Activated CD4-positive, alpha-beta T cell treated with anti-CD3 and anti-CD28 coated beads, Interleukin-2, amount 10 ng/mL, durations not matched to agents 7 days and 5 days (primary cell): ENCODE measurements at places on chromosomes 11 and 22. TPM values are rescaled to one million over a fixed set of nuclear protein-coding genes. Genes with fewer than 3 reads are reported as not detected.

DNA sequence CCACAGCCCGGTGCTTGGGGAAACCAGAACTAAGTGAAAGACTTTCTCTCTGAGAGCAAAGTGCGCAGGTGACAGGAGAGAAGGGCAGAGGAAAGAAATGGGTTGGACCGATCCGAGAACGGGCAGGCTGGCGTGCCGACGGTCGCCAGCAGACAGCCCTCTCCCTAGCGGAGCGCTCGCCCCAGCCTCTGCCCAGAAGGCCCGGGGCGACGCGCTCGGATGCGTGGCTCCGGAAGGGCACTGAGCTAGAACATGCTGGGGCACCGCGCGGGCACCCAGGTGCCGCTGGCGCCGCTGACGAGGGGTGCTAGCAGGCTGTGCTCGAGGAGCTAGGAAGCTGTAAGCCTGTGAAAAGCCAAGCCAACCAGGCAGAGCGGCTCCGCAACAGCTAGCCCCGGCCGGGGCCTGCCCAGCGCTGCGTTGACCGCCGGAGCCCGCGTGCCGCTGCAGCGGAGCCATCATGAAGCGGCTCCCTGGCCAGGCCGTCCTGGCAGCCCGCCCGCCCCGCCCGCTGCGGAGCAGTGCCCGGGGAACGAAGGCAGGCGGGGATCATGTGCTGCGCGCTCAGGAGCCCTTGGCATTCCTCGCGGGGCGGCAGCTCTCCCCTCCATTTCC is 22.1 kb upstream of the RRAS2 start:
- DNase-seq = peak; percentile 46

GRCh38 chr11:58742140-58742539 is 10.4 kb upstream of the GLYAT start:
- no peak for DNase-seq

GRCh38 chr11:35082321-35083180 is 56.4 kb upstream of the CD44 start:
- DNase-seq = peak; percentile 95

GRCh38 chr11:116272181-116272789 is 500.5 kb downstream of the BUD13 start:
- no peak for DNase-seq

DNA sequence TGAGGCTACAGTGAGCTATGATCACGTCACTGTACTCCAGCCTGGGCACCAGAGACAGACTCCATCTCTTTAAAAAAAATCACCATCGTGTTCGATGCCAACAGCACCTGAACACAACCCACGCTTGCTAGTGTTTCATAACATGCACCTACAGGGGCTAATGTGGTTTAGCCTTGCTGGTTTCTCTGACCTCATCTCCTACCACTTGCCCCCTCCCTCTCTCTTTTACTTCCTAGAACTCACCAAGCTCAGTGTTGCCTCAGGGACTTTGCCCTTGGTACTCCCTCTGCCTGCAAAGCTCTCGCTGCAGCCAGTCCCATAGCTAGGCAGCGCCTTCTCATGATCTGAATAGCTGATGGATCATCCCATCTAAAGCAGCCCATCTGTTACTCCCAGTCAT is 99.8 kb downstream of the FBXO7 start:
- no peak for DNase-seq

DNA sequence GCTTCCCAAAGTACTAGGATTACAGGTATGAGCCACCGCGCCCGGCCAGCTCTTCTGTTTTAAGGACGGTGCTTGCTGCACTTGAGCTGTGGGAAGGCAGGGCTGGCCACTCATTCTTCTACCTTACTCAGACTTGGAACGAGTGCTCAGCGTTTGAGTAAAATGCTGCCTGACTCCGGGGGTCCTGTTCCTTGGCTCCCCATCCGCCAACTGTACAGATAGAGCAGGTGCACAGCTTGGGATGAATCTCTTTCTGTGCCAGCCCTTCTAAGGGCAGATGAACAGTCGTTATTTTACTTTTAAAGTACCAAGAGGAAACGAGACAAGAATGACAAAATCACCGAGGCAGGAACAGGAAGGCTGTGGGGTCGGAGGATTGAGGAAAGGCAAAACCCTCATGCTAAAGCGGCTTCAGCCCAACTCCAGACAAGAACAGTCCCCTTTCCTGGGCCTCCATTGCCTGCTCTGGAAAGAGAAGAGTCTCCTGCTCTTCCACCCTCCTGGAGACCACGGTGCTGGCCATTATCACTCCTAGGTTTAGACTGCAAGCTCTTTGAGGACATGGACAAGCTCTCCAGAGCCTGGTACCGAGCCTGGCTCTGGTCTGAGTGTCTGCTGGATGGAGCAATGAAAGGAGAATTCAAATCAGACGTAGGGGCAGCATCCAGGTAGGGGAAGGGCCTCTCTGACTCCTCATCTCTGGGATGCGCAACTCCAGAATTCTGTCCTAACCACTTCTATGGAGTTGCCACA is 1.1 kb upstream of the SUN2 start:
- no peak for DNase-seq

GRCh38 chr11:120123946-120124345 is 14.0 kb downstream of the TRIM29 start:
- DNase-seq = no peak

- DNase-seq = no peak
These were observed 8.1 kb downstream of the PARVB start for GRCh38 chr22:44032126-44032730.

The SSTR3 gene
- 10.1 TPM for total RNA-seq

The DNAJB7 gene
- total RNA-seq = not detected

The VSIG10L2 gene
- total RNA-seq = not detected

DNA sequence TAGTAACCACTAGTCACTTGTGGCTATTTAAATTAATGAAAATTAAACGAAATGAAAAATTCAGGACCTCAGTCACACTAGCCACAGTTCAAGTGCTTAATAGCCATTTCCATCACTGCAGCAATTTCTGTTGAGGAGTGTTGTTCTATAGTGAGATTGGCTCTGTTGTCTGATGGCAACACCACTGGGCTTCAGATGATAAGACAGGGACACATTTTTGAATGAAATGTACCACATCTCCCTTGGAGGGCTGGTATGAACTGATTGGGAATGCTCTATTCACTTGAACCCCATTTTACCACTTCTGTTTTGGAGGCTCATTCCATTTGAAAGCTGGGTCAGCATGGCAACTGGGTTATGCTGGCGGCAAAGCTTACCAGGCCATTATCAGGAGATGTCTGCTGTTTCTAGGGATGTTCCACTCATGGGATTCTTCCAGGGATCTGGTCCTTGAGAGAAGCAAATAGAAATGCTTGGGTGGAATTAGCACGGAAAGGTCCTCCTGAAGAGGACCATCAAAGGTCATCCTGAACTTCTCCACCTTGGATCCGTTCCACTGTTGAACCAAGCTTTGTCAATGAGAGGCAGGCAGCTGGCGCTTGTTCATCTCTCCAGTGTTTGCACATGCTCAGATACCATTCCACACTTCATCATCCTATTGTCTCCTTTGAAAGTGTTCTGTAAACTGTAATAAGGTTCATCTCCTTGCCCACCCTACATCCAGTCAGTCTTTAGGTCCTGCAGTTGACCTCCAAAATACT is 7.6 kb downstream of the AMOTL1 start:
- no peak for DNase-seq

DNA sequence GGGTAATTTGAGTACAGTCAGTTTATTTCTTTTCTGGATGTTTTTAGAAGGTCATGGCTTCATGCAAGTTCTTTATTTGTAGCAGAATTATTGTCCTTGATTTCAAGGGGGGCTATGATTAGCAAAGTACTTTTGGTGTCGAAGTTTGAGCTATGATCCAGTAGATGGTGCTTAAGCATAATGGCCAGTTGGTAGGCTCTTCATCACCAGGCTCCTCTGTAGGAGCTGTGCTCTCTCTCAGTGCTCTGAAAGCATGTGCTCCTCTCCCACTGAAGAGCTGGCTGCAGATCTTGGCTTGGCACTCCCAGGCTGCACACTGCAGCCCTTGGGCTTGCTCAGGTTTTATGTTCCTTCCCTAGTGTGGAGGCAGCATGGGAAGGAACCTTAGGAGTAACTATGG is 852.7 kb downstream of the LUZP2 start:
- DNase-seq = no peak

The LGALS12 gene
- total RNA-seq = not detected

The OR52E8 gene
- total RNA-seq = not detected

The JHY gene
- total RNA-seq = 3.1 TPM

- DNase-seq = no peak
These were observed 3.2 kb downstream of the NELL1 start for GRCh38 chr11:20672575-20672974.

GRCh38 chr22:36151006-36151595 is 9.5 kb downstream of the APOL3 start:
- no peak for DNase-seq

DNA sequence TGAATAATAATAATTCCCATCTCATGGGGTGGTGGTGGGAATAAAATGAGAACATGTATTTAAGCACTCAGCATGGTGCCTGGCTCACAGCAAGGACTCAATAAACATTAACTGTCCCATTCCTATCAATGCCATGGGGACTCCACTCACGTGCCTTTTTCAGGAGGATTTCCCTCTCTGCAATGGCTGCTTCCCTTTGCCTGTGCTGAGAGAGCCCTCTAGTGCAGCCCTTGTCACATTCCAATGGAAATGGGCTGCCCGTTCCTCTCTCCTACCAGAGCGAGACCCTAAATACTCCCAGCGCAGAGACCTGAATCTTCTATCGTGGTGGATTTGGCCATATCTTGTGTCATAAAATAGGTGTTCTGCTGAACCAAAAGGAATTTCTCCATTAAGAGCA is 621.5 kb upstream of the B3GAT1 start:
- DNase-seq = no peak

- DNase-seq = no peak
These were observed 1768.6 kb downstream of the LRRC4C start for GRCh38 chr11:39690856-39691255.

DNA sequence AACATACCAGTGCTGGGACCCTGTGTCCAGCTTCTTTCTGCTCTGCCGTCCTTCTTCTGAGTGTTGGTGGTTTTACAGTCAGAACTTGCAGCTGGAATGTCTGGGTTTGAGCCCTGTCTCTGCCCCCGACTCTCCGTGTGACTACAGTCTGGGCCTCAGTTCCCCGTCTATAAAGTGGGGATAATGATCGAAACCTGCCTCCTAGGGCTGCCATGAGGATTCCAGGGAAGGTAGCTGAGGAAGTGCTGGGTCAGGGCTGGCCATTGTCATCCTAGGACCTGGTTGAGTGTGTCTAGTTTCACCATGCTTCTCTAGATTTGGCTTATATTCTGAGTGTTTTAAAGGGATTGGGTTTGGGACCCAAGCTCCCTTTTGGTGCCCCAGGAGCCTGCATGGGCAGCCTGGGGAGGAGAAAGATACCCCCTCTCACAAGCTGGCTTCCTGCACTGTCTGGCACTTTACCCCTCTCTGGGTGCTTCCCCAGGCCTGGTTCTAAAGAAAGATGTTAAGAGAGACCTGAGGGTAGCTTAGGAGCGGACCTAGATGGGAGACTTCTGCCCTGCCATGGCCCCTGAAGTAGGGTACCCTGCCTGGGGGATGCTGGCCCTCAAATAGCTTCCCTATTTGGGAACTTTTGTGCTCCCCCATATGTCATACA is 49.9 kb downstream of the TSPAN18 start:
- no peak for DNase-seq

- DNase-seq = no peak
These were observed 170.9 kb downstream of the MIAT start for GRCh38 chr22:26828311-26828710.

The AQP11 gene
- not detected for total RNA-seq

- no peak for DNase-seq
These were observed 157.7 kb upstream of the TMEM45B start for GRCh38 chr11:129657866-129658525.

DNA sequence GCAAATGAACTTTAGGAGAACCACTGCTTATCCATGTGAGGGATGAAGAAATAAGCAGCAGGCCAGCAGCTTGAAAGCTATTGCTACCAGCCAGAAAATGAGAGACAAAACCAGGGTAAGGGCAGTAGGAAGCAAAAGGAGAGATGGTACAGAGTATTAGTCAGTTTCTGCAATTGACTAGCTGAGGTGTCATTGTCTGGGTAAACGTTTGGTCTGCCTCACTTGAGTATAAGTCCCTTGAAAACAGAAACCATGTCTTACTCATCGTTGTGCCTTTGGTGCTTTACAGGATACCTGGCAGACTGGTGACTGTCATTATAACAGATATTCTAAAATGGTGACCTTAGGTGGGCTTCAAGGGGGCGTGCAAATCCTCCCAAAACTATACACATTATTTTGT is 63.9 kb upstream of the USP47 start:
- no peak for DNase-seq

- no peak for DNase-seq
These were observed 6.5 kb upstream of the PLET1 start for GRCh38 chr11:112267188-112267591.

The NXPE2 gene
- not detected for total RNA-seq

DNA sequence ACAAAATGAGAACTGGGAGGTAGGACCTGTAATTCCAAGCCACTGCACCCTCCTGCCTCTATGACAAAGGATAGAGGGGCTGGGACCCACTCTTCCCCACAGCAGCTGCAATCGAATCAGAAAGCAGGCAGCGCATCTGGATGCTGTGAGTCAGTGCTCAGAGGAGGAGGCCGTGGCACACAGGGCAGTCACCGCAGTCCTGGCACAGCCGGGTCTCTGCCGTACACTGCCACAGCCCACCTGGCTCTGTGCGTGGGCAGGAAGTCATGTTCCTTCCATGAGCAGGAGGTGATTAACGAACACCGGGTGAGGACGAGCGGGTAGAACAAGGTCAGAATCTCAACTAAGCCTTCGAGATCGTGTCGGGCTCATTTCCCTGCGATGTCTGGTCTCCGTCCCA is 30.2 kb upstream of the PPFIA1 start:
- no peak for DNase-seq

DNA sequence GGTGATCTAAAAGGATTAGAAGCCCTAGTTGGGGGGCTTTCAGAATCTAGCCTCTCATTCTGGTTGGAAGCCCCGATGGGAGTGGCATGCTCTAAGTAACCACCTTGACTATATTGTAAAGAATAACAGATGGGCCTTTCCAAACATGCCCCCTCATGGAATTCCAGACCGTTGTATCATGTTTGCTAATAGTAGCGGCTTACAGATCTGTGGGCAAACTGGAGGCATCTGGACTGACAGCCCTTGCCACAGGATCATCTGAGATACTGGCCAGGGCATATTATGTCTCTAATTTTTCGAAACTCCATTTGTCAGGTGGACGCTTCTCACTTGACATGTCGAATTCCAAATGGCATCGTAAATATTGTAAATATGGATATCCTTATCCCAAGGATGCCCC is 10.5 kb downstream of the APIP start:
- no peak for DNase-seq

The A4GALT gene
- 0.29 TPM for total RNA-seq

DNA sequence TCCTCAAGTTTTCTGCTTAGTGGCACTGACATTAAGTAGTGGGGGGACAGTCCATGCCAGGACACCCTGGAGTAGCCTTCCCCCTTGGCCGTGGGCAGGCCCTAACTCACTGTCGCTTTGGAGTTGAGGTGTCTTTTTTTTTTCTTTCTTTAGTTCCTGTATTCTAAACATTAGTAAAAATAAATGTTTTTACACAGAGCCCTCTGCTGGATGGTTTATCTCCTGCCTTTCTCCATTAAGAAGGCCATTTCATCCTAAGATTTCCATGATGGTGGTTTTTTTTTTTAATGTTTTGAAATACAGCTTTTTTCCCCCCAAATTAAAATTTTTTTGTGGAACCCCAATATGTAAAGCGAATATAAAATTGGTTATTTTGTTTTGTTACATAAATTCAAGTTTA is 1.8 kb upstream of the TIGD3 start:
- DNase-seq = no peak
